GM04504 (cell line): ENCODE measurements at places on chromosomes 2 and 18.

DNA sequence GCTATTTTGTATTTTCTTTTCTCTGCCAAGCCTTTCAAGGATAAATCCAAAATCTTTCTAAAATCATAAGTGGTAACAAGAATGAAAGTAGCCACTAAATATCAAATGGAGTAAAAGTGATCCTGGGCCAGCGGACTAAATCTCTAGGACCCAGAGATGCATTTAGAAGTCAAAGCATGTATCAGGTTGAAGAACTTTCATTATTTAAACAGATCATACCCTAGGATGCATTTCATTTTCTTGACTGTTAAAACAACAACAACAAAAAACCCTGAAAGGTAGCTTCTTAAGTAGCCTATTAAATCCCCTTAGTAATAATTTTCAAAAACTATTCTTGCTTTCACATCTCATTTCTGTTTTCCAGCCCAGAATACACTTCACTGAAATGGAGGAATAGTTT is 4.8 kb upstream of the POU3F3 start:
- no peak for DNase-seq

GRCh38 chr18:26383454-26384270 is 157.4 kb downstream of the TAF4B start:
- peak; percentile 15 for DNase-seq

DNA sequence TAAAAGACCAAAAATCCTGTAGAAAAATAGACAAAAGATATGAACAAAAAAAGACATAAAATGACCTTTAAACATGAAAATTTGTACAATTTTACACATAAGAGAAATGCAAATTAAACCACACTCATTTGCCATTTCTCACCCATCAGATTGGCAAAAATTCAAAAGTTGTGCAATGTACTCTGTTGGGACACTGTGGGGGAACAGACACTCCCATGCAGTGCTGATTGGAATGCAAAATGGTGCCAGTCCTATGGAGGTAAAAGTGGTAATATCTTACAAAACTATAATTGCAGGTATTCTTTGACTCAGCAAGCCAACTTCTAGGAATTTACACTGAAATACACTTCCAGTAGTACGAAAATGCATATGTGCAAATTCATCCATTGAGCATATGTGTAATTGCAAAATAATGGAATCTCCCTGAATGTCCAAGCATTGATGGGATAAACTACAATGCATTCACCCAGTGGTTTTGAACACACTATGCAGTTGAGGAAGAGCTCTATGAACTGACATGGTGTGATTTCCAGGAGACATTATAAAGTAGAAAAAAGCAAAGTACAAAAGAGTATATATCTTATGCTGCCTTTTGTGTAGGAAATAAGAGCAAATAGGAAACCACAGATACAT is 201.8 kb upstream of the ZNF521 start:
- no peak for DNase-seq

DNA sequence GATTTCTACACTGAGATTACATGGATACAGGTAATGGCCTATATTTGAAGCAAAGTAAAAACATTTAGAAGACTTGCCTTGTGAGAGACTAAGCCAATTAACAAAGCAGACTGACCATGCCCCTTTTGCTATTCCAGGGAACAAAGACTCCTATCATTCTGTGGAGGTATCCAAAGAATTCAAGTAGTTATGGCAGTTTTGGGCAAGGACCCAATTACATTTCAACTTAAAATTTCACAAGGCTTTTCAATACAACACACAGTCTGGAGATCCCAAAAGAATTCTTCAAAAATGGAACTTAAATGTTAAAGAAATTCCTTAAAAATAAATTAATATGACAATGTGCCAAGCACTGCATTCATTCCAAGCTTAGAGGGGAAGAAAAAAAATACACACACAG is 109.2 kb upstream of the CHRNA1 start:
- DNase-seq = peak; percentile 7

- DNase-seq = no peak
Observed at GRCh38 chr18:3058328-3059191, 45.6 kb upstream of the LPIN2 start.

- DNase-seq = no peak
Observed at GRCh38 chr2:194411221-194411620, 1245.8 kb upstream of the SLC39A10 start.

DNA sequence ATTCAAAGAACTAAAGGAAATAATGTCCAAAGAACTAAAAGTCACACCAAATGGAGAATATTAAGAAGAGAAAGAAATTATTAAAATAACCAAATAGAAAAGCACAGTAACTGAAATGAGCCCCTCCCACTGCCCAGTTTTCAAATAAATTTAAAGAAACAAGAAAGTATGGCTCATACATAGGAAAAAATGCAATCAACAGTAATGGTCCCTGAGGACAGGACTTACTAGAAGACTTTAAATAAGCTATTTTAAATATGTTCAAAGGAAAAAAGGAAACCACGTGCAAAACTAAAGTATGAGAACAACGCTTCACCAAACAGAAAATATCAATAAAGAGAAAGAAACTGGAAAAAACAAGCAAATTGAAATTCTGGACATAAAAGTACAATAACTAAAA is 58.9 kb downstream of the TMEM131 start:
- DNase-seq = no peak

GRCh38 chr18:63979409-63979920 is 9.6 kb downstream of the SERPINB8 start:
- peak; percentile 31 for DNase-seq

GRCh38 chr18:36187193-36187825 is at the start of gene MOCOS:
Gene MOCOS (plus strand): TSS chr18:36187497. CDS start chr18:36187540, 43 bp downstream.
- DNase-seq = no peak

- no peak for DNase-seq
Observed at GRCh38 chr2:221501883-221502269, 70.2 kb downstream of the EPHA4 start.

GRCh38 chr18:36706134-36706881 is 122.5 kb downstream of the TPGS2 start:
- DNase-seq = no peak

DNA sequence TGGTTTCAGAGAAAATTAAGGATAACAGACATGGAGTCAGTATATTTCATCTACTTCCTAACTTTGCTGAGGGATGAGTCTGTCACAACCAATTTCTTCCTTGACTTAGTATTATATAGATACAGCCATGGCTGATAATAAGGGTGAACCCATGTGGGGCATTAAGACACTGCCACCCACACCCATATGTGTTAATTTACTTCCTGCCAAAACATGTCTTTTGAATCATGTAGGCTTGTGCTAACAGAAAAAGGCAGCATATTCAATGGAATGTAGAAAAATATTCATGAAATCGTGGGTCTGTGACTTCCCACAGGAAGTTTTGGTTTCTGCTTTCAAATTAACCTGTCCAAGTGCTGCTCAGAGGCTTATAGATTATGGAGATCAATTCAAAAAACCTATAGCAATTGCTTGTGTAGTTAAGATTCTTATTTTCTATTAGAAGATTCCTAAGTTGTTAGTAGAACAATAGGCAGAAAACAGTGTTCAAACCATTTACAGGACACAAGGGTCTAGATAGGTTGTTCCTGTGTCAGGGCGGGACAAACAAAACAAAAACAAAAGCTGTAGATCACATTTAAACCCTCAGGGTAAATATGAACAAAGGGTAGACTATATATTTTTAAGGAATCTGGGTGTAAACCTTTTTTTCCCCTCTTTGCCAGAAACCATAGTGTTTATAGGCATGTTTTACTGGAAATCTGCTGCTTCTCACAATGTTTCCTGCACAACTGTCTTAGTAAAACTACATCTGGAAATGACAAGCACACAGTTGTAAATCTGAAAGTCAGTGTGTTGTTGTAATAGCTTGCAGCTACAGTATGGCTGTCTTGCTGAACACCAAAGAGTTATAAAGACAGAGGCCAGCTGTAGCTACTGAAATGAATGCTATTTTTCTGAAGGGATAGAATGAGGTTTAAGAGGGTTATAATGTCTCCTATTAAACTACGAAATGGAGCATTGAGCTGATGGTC is 691.2 kb downstream of the EPHA4 start:
- DNase-seq = peak; percentile 19

DNA sequence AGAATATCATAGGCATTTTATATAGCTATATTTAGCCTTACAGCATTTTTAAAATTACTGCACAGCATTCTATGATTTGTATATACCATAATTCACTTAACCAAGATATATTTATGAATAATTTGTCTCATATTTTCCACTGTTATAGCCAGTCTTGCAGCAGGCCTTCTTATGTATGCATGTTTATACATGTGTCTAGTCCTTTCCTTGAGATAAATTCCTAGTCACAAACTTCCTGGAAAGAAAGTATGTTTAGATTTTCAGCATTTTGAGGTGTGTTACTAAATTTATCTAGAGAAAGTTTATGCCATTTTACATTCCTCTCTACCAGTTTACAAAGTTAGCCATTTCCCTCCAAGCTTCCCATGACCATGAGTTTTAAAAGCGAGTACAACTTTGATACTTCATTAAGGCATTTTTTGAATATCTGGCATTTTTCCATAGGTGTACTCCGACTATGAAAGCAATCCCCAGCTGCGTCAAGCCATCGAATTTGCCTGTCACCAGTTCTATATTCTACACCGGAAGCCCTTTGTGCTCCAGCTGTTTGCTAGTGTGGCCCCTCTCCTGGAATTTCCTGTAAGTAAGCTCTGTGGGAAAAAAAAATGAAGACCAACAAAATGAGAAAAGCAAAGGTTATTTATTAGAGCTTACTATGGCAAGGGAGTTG is 59.4 kb upstream of the RPE start:
- DNase-seq = no peak

DNA sequence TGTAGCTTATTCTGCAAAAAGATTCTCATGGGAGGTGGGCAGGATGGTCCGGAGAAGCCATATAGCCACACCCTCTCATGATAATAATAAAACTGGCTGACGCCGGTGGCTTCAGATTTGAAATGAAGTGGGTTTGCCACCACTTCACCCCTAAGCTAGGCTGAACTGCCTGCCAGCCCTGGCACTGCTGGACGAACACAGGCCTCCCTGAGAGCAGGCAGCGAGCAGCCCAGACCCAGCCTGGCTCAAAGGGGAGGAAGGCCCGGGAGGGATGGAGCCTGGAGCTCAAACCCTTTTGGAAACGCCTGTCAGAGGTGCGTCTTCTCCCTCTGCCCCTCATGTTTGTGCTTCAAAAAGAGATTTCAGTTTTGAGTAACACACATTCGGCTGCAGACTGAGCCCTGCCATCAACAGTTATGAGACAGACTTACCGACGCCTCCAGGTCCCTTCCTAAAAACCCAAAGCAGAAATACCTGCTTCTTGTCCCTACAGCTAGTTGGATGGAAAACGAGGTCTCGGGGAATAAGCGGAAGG is 71.1 kb upstream of the HPCAL1 start:
- DNase-seq = no peak

DNA sequence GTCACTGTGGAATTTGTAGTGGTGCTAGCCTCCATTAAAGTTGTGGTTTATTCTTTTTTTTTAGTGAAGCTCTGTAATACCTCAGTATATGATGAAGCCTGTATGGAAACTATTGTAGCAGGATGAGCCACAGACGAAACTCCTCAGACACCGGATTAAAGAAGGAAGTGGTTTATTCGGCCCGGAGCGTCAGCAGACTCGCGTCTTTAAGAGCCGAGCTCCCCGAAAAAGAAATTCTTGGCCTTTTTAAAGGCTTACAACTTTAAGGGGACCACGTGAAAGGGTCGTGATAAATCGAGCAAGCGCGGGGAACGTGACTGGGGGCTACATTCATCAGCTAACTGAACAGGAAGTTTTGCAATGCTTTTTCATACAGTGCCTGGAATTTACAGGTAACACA is 8.1 kb upstream of the CCL20 start:
- DNase-seq = no peak

DNA sequence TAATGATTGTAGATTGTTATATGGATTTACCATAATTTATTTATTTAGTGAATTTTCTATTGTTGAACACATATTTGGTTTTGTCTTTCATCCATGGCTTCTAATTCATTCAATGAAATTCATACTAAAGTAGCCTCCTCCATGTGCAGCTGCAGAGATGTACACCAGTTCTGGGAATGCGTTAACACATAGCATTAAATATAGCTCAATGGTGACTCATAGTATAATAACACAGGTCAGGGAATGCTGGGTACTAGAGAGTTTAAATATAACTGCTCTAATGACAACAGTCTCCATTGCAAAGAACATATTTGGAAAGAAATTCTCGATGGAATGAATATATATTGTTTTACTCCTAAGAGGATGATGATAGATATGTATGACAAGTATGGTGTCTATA is 1190.2 kb upstream of the NRXN1 start:
- DNase-seq = no peak

GRCh38 chr2:189870381-189871085 is 86.3 kb downstream of the PMS1 start:
- no peak for DNase-seq

DNA sequence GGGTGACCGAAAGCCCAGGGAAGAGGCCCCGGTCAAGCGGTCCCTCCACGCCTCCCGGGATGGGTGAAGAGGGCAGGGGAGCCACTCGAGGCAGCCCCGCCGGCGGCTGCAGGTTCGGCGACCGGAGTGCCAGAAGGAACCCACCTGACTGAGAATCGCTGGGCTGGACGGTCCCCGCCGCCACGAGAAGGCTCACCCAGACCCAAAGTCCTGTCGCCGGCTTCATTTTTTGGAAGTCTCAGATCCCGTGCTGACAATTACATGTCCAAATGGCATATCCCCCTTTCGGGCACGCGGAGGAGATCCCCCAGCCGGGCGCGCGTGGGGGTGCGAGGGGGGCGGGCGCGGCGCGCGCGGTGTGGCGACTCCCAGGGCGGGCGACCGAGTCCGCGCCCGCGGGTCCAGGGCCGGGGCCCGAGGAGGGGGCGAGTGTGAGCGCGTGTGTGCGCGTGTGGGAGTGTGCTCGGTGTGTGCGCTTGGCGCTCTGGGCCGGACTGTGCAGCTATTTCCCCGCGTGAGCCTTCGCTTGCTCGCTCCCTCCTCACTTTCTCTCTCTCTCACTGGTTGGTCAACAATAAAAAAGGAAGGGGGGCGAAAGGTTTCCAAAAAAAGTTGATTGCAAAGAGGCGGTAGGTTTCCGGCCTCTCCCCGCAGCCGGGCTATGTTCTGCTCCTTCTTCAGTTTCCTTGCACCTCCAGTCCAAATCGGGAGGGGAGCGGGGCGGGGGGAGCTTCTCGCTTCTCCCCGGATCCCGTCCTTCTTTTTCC is at the start of gene ERBB4:
TSS of gene ERBB4 (minus strand) at position 498 of the 767 bp plus-strand sequence. CDS start at position 226, 272 bp downstream.
- DNase-seq = no peak

GRCh38 chr2:18690342-18690741 is 101.0 kb upstream of the NT5C1B start:
- no peak for DNase-seq

GRCh38 chr2:38436227-38436664 is 59.2 kb upstream of the ATL2 start:
- no peak for DNase-seq

GRCh38 chr2:98702127-98702802 is 28.7 kb downstream of the MGAT4A start:
- no peak for DNase-seq
